ENCODE measurements at places on chromosomes 12 and 14. TPM values are rescaled to one million over a fixed set of nuclear protein-coding genes. Genes with fewer than 3 reads are reported as not detected.
A peak's percentile ranks its signal among the peaks of the same experiment; 100 is the strongest.

- DNase-seq: no peak
These were observed 440.3 kb upstream of the RGS6 start for GRCh38 chr14:71491931-71492330.

DPY19L2 gene
- 23.2 TPM for total RNA-seq

- no peak for DNase-seq
These were observed 39.1 kb upstream of the ESRRB start for GRCh38 chr14:76336876-76337275.

DNA sequence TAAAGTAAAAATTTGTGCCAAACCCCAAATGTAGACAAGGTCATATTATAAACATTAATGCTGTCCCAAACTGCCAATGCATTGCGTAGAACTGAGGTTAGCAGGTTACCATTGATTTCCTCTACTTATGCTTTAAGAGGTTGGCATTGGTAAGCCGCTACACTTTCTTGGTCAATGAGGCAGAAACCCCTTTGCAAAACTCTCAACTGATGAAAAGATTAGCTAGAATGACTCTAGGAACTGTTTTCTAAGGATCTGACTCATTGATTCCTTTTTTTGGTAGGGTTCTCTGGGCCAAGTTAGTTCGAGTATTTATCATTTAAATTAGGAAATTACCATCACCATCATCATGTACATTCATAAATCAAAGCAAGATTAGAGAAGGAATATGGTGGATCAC, 44.6 kb downstream of the HMGA2 start:
- DNase-seq: no peak

DNA sequence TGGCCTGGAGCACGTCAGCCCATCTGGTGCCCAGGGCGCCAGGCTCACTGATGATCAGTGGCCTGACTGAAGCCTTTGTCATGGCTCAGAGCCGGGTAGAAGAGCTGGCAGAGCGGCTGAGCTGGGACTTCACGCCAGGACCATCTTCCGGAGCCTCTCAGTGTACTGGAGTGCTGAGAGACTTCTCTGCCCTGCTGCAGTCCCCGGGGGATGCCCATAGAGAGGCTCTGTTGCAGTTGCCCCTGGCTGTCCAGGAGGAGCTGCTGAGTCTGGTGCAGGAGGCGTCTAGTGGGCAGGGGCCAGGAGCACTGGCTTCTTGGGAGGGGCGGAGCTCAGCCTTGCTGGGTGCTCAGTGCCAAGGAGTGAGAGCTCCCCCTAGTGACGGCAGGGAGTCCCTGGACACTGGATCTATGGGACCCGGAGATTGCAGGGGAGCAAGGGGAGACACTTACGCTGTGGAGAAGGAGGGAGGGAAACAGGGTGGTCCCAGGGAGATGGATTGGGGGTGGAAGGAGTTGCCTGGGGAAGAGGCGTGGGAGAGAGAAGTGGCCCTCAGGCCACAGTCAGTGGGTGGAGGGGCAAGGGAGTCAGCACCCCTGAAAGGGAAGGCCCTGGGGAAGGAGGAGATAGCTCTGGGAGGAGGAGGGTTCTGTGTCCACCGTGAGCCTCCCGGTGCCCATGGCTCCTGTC, 2.0 kb downstream of the KHNYN start:
- DNase-seq: peak; percentile 95

CLEC4E gene
- 2.3 TPM for total RNA-seq

- DNase-seq: no peak
These were observed 129.9 kb downstream of the CPNE8 start for GRCh38 chr12:38775457-38775856.

ANG gene
- total RNA-seq: 49.9 TPM

DNA sequence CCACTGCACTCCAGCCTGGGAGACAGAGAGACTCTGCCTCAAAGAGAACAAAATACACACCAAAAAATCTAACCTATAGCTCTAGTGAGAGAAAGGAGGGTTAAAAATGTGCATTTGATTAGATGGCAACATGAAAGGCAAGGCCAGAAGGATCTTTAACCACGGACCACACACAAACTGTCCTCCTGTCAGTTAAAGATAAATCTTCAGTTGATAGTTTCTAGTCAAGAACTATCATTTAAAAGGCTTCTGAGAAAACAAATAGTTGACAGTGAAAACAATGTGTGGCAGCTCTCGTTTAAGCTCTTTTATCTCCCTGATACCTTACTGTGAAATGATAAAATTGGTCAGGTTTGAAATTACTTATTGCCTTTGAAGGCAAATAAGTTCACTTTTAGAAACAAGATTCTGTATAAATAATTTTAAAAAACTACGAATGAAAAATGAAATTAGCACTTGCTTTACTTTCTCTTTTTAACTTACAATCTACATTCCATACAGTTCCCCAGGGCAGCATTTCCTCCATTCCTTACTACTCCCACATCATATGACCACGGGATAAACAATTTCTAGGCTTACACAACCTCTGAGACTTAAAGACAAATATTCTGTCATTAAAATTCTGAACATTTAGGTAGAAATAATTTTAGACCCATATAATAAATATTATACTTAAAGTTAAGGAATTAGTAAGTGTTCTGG, 71.4 kb upstream of the GNPNAT1 start:
- DNase-seq: no peak

DNA sequence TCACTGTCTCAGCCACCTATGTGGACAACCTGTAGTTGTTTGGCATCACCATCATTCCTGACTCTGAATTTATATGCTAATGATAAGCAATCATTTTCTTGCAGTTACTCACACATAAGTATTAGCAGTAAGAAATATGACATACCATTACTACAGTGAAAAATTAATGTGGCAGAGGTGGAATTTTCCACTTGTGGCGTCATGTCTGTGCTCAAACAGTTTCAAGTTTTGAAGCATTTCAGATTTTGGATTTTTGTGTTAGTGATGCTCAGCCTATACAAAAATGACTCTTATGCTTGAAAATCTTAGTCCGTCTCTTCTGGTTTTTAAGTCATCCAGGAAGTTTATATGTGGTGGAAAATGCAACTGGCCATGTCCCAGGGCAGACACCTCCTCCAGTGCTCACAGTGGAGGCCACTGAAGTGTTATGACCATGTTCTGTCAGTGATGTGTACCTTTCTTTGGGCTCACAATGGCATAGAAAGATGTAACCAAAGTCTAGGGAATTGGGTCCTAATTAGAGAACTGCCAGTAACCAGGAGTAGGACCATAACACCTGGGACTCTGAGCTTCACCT, 220.6 kb downstream of the SYT1 start:
- no peak for DNase-seq

ADGRD1 gene
- total RNA-seq: 68.3 TPM

DNA sequence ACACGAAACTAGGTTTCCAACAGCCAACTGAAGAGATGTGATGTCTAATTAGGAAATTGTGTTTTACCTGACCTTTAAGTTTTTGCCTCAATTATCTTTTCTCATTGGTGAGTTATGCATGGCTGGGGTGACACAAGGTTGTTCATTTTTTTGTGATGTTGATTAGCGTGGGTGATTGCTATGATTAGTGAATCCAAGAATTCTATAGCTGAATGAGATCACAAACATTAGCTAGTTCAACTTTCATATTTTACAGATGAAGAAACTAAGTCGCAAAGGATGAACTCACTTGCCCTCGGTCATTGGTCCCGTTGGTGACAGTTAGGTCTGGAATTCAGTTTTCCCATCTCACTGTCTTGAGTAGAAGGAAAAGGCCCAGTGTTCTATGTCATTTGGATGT, 32.6 kb upstream of the LMNTD1 start:
- DNase-seq: no peak

DNA sequence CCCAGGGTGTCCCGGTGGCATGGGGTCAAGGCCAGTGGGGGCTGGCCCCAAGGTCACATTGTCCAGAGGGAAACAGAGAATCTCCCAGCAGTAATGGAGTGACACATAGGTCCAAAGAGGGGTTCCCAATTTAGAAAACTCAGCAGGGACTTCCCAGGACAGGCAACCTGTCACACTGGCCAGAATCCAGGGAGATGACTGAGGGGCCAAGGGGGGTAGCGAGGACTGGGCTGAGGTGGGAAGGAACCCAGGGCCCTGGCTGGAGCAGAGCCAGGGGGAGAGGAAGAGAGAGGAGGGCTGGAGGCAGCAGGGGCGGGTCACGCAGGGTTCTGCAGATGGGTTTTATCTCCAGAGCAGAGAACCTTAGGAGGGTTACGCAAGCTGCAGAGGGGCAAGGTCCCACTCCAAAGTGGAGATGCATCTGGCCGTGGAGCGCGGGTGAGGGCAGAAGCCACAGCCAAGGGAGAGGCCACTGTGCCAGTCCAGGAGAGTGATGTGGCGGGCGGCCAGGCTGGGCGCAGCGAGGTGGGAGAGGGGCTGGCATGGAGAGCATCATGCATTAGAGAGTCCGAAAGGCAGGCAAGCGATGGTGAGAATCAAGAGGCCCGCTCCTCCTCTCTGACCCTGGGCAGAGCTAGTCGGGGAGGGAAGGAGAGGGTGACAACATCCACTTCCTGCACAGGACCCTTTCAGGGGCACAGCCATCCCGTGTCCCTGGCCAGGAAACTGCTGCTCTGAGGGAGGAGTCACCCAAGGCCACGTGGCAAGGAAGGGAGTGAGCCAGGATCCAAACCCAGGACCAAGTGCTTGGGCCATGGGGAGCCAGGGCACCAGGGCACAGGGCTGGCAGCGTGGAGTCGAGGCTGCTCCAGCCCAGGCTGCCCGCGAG, 29.0 kb downstream of the NCOR2 start:
- DNase-seq: peak; percentile 66

MYL2 gene
- total RNA-seq: 1.7 TPM

GRCh38 chr12:47269916-47270315, 190.2 kb upstream of the AMIGO2 start:
- DNase-seq: no peak

BCAT1 gene
- total RNA-seq: 14.9 TPM

DNA sequence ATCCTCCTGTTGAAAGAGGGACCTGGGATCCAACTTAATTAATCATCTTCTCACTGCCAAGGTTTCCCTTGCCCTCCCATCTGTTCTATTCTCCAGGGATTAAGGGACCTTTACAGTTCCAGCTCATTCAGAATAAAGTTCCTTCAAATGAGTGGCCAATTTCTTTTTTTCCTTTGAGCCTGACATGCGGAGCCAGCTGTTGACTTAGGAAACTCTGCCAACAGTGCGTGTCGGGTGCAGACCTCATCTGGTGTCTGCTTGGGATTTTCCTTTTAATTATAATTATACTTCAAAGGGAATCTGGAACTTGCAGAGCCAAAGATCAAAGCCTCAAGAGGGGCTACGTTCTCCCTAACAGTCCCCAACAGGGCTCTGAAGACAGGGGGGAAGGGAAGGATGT, 64.8 kb downstream of the CCDC60 start:
- no peak for DNase-seq

DNA sequence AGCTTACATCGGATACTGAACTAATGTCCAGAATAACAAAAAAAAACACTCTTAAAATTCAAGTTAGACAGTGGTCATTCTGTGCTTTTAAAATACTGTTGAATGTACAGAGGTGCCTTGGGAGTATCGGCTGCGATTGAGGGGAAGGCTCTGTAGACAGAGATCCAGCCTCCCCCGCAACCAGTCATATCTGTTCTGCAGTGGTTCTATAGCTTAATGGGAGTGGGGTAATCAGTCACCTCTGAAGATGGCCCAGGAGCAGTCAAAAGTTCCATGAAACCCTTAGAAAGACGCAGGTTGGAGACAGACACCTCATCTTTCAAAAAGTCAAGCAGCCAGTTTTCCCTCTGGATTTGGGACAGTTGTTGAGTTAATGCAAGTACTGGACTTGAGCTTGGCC, 1486.6 kb upstream of the TMEM132C start:
- DNase-seq: no peak

STYK1 gene
- 1.3 TPM for total RNA-seq

- DNase-seq: no peak
These were observed 9.2 kb upstream of the COX6A1 start for GRCh38 chr12:120428597-120429229.

DNA sequence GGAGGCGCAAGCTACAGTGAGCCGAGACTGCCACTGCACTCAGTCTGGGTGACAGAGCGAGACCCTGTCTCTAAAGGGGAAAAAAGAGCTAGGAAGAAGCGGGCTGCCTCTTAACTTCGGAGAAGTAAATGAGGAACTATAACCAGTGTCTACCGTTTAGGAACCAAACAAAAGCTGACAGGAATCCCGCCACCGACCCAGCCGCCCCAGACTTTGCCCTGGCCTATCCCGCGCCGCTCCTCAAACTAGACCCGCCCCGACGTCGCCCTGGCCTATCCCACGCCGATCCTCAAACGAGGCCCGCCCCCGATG, 568 bp upstream of the SIVA1 start:
- no peak for DNase-seq

DNA sequence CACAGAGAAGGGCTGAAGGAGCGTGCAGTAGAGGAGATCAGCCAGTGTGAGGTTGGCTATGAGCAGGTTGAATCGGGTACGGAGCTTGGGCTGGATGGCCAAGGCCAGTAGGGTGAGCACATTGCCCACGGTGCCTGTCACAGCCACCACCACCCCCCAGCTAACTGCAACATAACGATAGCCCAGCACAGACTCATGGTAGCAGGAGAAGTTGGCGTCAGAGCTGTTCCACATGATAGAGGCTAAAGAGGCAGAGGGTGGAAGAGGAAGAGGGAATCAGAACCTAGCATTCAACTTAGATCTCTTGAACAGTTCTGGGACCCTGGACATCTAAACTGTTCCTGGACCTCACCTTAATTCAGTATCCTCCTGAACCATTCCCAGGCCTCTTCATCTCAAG, 668 bp downstream of the GPR84 start:
- DNase-seq: no peak

DNA sequence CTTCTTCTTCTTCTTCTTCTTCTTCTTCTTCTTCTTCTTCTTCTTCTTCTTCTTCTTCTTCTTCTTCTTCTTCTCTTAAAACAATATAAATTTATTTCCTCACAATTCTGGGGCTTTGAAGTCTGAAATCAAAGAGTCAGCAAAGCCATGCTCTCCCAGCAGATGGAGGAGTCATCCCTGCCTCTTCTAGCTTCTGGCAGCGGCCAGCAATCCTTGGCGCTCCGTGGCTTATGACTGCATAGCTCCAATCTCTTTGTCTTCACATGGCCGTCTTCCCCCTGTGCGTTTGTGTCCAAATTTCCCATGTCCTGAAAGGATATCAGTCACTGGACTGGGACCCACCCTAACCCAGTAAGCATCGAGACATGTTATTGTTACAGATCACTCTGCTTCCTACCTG, 22.9 kb downstream of the KCNA1 start:
- DNase-seq: no peak

SIX6 gene
- total RNA-seq: not detected

ZFC3H1 gene
- total RNA-seq: 49.9 TPM

GRCh38 chr12:124694250-124694649, 126.8 kb upstream of the NCOR2 start:
- DNase-seq: no peak

PACS2 gene
- 91.9 TPM for total RNA-seq

- no peak for DNase-seq
These were observed 15.9 kb downstream of the ETNK1 start for GRCh38 chr12:22640851-22641250.

DNA sequence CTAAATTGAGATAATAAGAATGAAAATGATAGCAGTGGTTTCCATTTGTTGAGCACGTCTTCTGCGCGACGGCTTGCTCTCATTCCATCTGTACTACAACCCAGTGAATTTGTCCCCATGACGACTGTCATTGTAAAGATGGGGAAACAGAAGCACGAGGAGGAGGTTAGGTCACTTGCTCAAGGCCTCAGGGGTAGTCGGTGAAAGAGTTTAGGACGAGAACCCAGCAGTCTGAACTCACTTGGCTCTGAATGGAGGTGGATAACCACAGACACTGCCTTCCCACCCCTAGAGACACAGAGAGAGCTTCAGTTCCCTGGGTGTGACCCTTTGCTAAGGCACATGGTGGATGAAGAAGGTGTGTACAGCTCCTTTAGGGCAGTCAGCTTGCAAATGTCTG, 30.9 kb upstream of the PLEKHG3 start:
- no peak for DNase-seq

- no peak for DNase-seq
These were observed 22.4 kb upstream of the CD9 start for GRCh38 chr12:6177642-6178358.

All from ovary (tissue), 10 donors.